ENCODE measurements at places on chromosomes 2 and 18.

- DNase-seq: no peak
Observed at GRCh38 chr2:12761104-12761503, 44.4 kb downstream of the TRIB2 start.

GRCh38 chr2:40786636-40787035 is 334.7 kb upstream of the SLC8A1 start:
- DNase-seq: no peak

DNA sequence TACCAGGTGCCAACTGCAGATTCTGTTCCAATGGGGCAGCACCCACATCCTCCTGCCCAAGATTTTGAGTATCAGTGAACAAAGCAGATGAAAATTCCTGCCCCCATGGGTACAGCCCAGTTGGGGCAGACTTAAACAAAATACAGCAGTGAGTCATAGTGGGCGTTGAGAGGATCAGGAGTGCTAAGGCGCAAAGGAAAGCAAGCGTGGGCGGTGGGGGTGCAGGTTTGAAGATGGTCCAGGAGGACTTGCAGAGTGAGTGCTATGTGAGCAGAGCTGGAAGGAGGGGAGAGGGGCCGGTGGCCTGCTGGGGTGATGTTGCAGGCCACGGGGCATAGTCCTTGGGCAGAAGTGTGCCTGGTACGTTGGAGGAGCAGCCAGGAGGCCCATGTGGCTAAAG is 24.7 kb downstream of the STEAP3 start:
- DNase-seq: no peak

GRCh38 chr2:5392658-5393057 is 299.5 kb upstream of the SOX11 start:
- DNase-seq: no peak

DNA sequence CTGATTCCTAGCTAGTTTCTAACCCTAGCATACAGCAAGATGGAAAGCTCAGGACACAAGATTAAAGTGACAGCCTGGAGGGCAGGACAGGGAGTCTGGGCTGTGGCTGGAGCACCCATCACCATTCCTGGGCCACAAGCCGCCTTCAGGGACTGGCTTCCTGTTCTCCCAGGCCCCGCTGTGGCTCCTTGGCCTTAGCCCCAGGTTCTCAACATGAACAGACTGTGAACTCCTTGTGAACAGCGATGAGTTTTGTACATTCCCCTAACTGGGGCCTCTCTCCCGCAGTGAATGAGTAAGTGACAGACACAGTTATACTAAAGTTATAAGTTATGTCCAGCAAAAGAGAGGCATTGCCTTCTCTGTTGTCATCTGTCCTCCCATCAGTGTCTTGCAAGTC is 35.9 kb upstream of the SLC14A1 start:
- DNase-seq: no peak

GRCh38 chr18:63784787-63785452 is 9.7 kb downstream of the SERPINB7 start:
- no peak for DNase-seq

- DNase-seq: no peak
Observed at GRCh38 chr2:72094701-72095100, 53.0 kb downstream of the CYP26B1 start.

GRCh38 chr2:100802066-100802465 is 17.9 kb upstream of the NPAS2 start:
- DNase-seq: no peak
